Femur (tissue), 1 donor: ENCODE measurements at places on chromosomes 13 and 19.

DNA sequence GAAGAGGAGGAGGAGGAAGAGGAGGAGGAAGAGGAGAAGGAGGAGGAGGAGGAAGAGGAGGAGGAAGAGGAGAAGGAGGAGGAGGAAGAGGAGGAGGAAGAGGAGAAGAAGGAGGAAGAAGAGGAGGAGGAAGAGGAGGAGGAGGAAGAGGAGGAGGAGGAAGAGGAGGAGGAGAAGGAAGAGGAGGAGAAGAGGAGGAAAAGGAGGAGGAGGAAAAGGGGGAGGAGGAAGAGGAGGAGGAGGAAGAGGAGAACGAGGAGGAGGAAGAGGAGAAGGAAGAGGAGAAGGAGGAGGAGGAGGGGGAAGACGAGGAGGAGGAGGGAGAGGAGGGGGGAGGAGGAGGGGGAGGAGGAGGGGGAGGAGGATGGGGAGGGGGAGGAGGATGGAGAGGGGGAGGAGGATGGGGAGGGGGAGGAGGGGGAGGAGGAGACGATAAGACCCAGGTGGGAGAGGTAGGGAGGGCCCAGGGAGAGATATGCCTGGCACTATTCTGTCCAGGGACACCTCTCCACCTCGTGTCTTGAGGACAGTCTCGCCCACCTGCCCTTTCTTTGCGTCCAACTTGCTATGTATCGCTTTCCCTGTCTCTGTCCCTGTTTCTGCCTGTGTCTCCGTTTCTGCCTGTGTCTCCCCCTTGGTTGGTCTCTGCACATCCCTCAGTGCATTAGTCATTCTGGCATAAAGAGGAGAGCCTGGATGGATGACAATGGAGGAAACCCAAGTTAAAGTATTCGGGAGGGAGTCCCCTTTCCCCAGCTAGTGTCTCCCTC, 7.1 kb upstream of the KLK5 start:
- DNase-seq = no peak

GRCh38 chr19:35729763-35730162, 12.0 kb downstream of the KMT2B start:
- DNase-seq = no peak

DNA sequence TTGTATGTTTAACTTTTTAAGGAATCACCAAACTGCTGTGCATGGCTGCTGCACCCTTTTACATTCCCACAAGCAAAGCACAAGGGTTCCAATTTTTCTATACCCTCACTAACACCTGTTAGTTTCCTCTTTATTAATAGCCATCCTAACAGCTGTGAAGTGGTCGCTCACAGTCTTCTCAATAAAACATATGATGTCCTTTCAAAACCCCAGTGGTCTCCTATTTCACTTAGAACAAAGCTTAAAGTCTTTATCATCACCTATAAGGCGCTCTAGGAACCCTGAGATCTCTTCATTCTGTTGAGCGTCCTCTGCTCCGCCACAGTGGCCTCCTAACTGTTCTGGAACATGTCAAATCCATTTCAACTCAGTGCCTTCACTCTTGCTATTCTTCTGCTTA, 400.5 kb downstream of the KLF12 start:
- DNase-seq = no peak

GRCh38 chr13:100671389-100672182, 3.0 kb downstream of the TMTC4 start:
- DNase-seq = no peak

- no peak for DNase-seq
These were observed 368.8 kb upstream of the TSHZ3 start for GRCh38 chr19:31718032-31718431.

GRCh38 chr19:56120371-56121179, 520 bp downstream of the ZNF787 start:
- peak; percentile 87 for DNase-seq

DNA sequence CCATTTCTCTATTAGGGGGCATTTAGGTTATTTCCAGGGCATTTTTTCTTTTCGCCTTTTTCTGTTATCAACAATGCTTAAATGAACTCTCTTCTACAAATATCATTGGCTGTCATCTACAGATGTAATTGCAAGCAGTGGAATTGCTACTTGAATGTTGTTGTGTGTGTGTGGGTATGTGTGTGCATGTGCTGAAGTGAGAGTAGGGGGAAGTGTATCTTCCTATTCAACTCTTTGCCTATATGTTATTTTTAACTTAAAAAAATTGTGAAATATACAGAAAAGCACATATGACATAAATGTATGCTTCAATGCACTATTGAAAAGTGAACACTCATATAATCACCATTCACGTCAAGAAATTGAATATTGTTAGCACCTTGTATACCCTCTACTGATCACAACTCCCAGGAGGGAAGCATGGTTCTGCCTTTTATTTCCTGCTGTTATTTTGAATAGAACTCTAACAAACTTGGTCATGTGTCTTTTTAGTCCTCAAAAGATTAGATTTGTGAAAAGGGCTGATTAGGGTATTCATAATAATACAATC, 24.7 kb downstream of the WDFY2 start:
- DNase-seq = no peak
